Stimulated activated CD4-positive, alpha-beta T cell treated with anti-CD3 and anti-CD28 coated beads, Interleukin-1b, Interleukin-23, amount 100 ng/mL, for 24 hours (primary cell): ENCODE measurements at places on chromosomes 3 and 15.

DNA sequence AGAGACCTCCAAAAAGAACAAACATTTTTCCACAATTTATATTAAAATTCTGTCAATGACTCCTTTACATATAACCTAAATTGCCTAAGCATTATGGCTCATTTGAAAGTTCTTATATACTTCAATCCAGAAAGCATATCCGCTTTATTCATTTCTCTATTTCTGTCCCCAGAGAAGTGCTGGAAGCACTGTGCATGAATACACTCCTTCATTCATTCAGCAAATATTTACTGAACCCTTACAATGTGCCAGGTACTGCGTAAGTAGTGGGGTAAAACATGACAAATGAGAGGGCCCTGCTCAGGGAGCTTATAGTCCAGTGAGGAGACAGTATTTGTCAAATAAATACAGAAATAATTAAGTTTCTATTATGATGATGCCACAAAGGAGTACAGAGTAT, 3.3 kb downstream of the PDCD10 start:
- no peak for DNase-seq

GRCh38 chr3:55860049-55860721, 373.1 kb upstream of the WNT5A start:
- no peak for DNase-seq

- no peak for DNase-seq
Measured at GRCh38 chr15:77836121-77836692, 203.5 kb upstream of the LINGO1 start.

DNA sequence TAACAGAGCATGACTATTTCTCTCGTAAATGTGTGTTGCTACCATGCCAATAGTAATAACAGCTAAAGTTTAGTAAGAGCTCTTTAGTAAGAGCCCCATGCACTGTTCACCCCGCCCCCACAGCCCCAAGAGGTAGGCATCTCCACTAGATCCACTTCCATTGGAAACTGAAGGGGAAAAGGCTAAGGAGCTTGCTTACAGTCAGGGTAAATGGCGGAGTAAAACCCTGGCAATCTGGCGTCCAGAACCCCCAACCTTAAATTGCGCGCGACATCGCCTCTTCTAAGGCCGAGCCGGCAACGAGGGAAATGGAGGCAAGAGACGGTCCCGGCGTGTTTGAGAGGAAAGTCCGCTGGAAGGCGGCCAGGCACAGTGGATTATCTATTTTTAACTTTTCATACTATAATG, 654 bp upstream of the C3orf38 start:
- no peak for DNase-seq

DNA sequence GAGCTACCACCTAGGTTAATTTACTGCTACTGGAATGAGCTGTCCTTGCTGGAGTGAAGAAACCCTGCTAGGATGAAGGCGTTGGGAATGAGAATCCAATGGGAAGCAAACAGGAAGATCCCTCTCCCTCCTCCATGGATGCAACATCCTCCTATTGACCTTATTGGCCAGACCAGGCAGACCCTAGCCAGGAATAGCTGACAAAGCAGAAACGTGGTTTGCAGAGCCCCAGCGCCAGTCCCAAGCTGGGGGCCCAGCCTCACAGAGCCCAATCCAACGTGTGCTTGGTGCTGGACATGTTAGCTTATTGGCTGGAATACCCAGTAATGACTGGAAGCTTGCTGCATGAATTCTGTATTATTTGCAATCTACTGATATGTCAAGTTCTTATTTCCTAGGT, 273.1 kb downstream of the LRTM1 start:
- no peak for DNase-seq

DNA sequence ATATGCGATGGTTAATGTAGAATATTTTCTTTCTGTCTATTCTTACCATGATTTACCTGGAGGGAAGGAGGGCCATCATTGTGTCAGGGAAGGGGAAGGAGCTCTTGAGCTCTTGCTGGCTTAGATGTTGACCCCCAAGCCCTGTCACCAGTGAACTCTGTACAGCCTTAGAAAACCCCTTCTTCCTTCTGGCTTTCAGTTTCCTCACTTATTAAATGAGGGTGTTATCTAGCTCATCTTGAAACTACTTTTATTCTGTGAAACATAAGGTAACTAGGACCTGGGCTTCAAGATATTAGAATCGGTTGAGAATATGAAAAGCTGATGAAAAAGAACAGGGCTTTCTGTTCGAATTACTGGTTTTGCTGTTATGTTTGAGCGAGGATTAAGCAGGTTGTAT, 25.1 kb upstream of the UTS2B start:
- DNase-seq: no peak

DNA sequence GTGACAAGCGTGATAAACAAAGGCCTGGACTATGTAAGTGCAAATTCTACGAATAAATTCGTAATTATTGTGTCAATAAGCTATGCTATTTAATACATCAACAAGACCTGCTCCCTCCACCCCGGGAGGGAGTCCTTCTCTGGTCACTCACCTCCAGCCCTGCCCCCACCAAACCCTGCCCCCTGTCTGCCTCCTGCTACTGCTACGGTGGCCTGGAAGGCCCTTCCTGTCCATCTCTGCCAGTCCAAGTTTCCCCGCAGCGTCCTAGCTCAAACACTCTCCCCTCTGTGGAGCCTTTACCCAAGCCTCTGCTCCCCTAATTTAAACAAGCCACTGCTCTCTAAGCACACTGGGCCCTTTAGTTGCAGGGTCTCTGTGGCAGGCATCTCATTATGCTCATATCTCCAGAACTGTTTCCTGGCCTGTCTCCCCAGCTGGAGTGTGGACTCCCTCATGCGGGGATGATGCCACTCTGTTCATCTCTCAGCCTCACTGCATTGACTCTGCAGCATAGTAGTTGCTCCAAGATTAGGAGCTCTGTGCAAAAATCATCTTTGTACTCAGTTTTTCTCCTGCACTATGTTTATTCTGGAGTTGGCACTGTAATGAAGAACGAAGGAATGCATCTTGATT, 241.2 kb downstream of the NTRK3 start:
- DNase-seq: no peak

DNA sequence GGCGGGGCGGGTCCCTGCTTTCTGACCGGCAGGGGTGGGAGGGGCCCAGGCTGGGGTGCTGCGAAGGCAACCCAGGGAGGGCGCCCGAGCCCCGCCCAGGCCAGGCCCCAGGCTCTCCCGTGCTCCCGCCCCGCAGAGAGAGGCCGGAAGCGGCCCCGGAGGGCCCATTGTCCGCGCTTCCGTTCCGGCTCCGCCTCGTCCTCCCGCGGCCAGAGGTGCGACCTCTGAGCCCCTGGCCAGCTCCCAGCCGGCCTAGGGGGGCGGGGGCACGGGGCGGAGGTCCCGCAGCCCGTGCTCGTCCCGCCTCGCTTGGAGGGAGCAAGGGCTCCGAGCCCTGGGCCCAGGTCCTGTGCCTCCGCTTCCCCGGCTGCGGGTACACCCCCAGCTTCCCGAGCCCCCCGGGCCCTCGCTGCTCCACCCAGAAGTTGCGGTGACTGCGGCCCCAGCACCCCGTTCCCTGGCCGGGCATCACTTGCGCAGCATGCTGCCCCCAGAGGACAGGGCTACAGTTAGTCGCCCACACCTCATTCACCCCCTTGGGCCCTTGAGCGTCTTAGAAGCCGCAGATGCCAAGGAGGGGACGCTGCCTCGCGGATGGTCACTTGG, 20.4 kb upstream of the PLXND1 start:
- DNase-seq: no peak

GRCh38 chr3:6928064-6928463, 67.1 kb downstream of the GRM7 start:
- no peak for DNase-seq

DNA sequence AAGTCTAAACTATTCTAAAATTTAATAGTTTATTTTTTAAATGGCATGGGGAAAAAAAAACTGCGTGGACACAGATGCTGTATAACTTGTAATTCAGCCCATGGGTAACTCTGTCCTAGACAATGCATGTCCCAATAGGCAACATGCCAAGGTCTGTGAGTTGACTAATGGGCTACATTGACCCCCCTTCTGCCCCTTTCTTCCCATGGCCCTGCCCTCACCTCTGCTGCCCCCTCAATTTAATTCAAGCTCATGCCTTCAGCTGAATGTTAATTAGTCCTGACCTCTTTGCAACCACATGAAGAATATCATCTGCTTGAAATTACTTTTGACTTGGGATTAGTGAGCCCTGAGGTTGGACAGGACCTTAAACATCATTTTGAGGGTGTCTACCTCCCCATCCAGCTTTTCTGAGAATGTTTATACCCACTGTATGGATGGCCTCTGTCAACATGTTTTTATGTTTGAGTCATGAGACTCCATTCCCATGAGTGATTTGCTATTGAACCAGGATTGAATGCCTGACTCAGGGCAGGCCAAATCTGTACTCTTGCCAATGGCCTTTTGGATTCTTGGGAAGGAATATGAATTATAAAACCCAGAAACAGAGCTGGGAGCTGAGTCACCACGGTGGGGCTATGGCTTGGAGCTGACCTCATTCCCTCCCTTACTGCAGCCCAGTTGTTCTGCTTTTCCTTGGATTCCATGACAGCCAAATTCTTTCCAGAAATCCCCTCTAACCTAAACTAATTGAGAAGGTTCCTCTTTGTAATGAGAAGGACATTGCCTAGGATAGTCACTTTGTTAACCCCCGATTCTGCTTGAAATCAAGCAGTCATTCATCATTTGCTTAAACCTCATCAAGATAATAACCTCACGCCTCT, 33.5 kb upstream of the PDE8A start:
- no peak for DNase-seq

GRCh38 chr15:39874890-39875549, 45.0 kb downstream of the GPR176 start:
- no peak for DNase-seq

DNA sequence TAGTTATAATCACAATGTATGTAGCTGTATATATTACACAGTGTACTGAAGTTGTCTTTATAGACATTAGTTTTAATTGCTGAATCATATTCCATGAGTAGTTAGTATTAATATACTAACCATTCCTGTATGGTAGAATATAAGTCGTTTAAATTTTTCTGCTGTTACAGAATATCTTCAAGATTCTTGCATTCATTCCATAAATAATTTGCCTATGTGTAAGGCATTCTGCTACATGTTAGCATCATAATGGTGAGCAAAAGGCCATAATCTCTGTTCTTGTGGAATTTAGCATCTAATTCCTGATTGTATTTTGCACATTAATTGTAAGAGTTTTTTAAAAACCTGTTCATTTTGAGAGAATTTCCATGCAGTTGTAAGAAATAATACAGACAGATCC, 14.1 kb downstream of the GYG1 start:
- DNase-seq: no peak

- DNase-seq: no peak
Measured at GRCh38 chr15:41653760-41654159, 6.4 kb upstream of the MGA start.

GRCh38 chr3:58299839-58300516, 6.1 kb upstream of the RPP14 start:
- DNase-seq: no peak

- DNase-seq: no peak
Measured at GRCh38 chr3:187247398-187247797, 44.1 kb downstream of the MASP1 start.

GRCh38 chr3:161560008-161560637, 63.5 kb downstream of the OTOL1 start:
- no peak for DNase-seq

GRCh38 chr15:77568973-77569728, 63.6 kb downstream of the LINGO1 start:
- no peak for DNase-seq

- no peak for DNase-seq
Measured at GRCh38 chr3:94626573-94626972, 563.7 kb downstream of the NSUN3 start.

GRCh38 chr3:61768284-61769037, 207.1 kb downstream of the PTPRG start:
- no peak for DNase-seq

DNA sequence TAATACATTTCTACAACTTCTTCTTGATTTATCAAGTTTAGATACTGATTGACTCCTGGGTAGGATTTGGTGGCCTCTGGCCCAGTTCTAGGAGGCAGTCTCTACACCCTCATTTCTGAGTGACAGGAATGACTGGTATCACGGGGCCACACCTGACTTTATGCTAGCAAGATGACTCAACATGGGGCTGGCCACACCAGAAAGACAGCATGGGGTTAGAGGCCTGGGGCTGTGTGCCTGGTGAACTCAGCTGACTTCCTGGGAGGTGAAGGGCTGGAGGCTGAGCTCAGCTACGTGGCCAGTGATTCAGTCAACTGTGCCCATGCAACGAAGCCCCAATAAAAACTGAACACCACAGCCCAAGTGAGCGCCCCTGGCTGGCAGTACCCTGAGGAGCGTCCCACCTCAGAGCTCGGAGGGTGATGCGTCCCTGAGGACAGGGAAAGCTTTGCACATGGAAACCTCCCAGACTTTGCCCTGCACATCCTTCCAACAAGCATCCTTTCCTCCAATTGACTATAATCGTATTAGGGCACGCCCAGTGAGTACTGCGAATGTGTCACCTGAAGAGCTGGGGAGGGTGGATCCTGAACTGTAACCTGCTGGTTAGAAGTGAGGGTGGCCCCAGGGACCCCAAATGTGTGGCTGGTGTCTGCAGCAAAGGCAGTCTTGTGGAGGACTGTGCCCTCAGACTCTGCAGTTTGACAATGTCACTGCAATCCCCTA, 57.2 kb downstream of the NIPA2 start:
- DNase-seq: no peak

- DNase-seq: no peak
Measured at GRCh38 chr15:52056001-52056400, 37.0 kb downstream of the MAPK6 start.

GRCh38 chr3:45844616-45845015, 2.7 kb upstream of the LZTFL1 start:
- DNase-seq: no peak

- no peak for DNase-seq
Measured at GRCh38 chr3:100269410-100270214, 8.8 kb downstream of the TBC1D23 start.

DNA sequence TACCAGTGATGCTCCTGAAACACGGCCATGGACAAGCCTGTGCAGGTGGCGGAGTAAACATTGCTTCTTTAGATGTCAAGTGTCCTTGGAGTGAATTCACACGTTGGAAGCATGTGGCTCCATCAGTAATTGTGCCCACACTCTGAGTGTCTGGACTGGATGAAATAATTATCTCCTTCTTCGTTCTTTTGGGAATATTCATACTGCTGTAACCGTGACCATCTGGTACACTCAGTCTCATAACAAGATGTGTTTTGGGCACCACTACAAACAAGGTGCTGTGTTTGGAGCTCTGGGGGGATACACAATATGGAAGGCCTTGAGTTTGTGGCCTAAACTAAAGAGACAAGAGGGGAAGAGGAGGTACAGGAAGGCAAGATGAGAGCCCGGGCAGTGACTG, 165.6 kb downstream of the APBA2 start:
- no peak for DNase-seq

- DNase-seq: no peak
Measured at GRCh38 chr15:85925649-85926237, 131.0 kb upstream of the KLHL25 start.

DNA sequence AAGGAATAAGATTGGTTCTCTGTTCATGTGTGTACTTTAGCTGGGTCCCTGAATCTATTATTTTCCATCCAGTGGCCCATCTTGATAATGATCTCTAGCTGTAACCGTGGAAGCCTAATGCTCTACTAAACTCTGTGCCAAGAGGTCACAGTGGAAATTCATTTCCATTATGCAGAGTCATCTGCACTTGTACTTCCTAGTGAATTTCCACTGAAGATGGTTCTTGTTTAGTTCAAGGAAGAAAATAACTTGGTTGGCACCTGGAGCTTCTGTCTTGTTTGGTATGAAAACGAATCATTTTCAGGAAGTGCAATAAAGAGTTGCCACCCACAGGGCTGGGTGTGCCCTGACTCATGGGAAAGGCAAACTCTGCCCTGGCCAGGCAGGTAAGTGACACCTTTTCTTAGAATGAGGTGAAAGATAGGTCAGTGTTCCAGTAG, 10.3 kb downstream of the LPP start:
- no peak for DNase-seq

GRCh38 chr3:129738172-129738571, 131.7 kb upstream of the PLXND1 start:
- no peak for DNase-seq
